ENCODE measurements at places on chromosomes 7 and 10.

DNA sequence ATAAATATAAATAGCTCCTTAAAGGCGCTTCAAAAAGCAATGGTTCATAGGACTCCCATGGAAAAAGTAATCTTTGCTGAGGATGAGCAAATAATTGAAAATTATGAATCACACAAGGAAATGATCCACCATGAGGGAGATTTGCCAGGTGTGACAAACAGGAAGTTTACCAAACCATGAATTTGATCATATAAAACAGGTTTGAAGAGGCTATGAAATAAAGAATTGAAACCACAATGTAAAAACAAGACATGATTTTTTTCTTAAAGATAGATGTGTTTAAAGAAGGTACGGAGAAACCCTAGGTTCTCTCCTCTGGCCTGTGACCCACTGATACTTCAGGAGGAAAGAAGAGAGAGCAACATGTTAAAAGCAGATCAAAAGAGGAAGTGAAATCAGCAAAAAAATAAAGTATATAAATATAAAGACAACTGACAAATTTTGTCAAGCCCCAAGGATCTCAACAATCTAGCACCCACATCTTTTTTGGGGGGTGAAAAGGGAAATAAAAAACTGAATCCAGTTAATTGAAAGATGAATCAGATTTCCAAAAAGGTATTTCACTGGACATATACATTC, 111.3 kb upstream of the ASAH2 start:
- no peak for DNase-seq

- DNase-seq = no peak
Observed at GRCh38 chr7:75623390-75624133, 115.2 kb downstream of the HIP1 start.

- DNase-seq = no peak
Observed at GRCh38 chr7:51031791-51032515, 249.3 kb upstream of the GRB10 start.

GRCh38 chr10:99372546-99373271, 43.6 kb downstream of the CNNM1 start:
- DNase-seq = no peak

DNA sequence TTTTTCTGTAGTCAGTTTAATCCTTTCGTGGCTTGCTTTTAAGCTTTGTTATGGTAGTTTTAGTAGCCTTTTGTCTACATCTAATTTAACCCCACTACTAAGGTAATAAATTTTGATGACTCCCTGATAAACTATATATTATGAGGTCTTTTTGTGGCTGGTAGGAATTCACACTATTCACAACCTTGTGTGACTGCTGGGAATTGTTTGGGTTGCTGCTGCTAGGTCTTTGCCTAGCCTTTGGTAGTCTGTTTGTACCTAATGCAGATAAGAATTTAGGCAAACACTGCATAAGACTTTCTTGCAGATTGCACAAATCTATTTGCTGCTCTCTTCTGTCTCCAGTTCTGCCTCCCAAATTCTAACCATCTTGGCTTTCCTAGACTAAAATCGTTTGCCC, 58.3 kb downstream of the SHOC2 start:
- DNase-seq = no peak
